ENCODE measurements at places on chromosomes 6 and 20. TPM values are rescaled to one million over a fixed set of nuclear protein-coding genes. Genes with fewer than 3 reads are reported as not detected.

Gene THBD
- total RNA-seq = 25.5 TPM

Gene DUSP22
- total RNA-seq = 12.3 TPM

Gene DNMT3B
- 5.3 TPM for total RNA-seq

Gene HSPA12B
- 0.53 TPM for total RNA-seq

Gene SIRPA
- total RNA-seq = 35.8 TPM

Gene LY6G5C
- 1.9 TPM for total RNA-seq

Gene SLC35D3
- total RNA-seq = 0.09 TPM

Gene DLK2
- total RNA-seq = 6.4 TPM

Gene DEFB125
- total RNA-seq = not detected

Gene MRPS18B
- total RNA-seq = 95.9 TPM
